Esophagus muscularis mucosa (tissue), 4 donors: ENCODE measurements at places on chromosomes 7 and 10.

- DNase-seq: no peak
Measured at GRCh38 chr10:53009961-53010907, 237.7 kb upstream of the MBL2 start.

DNA sequence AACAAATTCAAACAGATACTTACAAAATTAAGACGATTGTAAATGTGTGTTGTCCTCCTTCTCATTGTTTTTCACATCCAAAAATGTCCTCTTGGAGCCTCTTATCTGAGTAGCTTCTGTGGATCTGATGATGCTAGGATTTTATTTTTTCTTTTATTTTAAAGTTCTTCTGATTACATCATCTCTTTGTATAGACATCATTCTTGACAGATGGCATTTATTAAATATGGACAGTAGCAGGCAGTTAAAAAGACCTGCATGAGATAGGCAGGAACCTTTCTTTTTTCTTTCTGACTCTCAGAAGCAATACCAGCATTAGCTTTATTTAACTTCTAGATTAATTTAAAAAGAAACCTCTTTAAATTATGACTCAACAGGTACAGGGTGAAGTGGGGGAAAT is at the start of gene RPA3:
Gene RPA3, minus strand, starts transcription at position 116 of the 400 bp plus-strand sequence. CDS start 78,189 bp downstream, outside the sequence.
- DNase-seq: no peak

DNA sequence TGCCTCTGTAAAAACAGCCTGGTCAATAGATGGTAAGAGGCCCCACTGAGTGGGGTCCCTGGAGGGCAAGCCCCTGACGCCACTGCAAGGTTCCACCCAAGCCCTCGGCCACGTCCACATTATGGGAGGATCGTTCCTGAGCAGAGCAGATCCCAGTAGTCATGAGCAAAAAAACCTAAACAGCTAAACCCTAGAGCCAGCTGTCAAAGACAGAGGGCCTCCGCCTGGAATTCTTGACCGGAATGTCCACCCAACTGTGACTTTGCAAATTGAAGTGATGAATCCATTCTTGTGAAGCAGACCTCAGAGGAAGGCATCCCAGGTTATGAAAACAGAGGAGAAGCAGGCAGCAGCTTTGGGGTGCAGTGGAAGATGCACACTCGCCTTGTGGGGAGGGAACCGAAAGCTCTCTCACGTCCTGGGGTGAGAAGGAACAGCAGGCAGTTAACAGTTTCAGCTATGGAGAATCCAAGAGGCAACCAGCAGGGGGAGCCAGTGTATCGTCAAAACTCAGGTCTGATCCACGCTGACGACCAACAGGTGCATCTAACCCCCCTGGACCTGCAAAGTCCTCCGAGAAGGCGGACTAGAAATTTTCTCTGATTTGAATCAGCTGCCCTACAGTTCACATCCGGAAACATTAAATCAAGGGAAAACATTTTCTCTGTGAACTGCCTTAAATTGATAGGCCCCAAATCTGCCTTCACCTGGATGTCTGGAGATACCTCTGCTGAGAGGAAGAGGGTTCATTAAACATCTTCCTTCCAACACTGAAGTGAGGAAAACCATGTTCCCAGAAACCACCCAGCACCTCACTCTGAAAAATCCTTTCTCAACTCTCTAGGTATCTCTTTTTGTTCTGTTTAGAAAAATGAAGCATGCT is 139.1 kb upstream of the PFKP start:
- no peak for DNase-seq

GRCh38 chr7:131538813-131539179 is 17.6 kb downstream of the PODXL start:
- no peak for DNase-seq

DNA sequence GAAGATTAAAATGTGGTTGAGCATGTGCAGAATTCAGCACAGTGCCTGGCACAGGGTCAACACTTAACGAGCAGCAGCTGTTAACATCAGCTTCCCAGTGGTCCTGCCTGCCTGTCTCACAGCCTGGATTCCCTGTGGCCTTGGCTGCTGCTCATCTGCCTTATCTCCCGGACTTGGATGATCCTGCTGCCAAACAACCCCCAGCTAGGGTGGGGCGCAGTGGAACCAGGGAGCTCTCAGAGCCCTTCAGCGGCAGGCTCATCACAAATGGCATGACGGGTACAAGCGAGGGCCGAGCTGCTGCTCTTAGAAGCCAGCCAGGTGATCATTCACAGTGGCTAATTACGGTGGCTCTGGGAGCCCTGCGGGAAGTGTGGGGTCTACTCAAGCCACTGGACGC is 13.0 kb upstream of the SMARCD3 start:
- DNase-seq: no peak

DNA sequence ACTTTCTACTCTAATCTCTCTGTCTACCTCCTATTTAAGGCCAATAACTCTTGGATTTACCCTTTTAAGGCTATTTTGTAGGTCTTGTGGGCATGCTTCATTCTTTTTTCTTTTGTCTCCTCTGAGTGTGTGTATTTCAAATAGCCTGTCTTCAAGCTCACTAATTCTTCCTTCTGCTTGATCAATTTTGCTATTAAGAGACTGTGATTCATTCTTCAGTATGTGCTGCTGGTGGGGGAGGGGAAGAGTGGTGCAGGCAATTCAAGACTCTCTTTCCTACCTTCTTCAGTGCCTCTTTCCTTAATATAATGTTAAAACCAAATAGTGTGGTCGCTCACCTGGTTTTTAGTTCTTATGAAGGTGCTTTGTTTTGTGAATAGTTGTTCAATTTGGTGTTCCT is 20.0 kb downstream of the ABCB1 start:
- DNase-seq: no peak

DNA sequence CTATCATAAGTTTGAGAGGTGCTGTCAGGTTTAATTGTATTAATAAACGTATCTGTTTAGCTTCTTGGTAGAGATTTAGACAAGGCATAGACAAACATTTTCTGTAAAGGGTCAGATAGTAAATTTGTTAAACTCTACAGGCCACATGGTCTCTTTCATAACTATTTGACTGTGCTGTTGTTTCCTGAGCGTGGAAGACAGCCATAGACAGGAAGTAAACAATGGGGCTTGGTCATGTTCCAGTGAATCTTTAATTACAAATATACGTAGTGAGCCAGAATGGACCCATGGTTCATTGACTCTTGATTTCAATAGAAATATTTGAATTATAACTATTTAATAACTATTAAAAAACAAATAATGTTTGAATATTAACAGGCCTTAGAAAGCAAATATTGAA is 451.1 kb downstream of the SH2D4B start:
- no peak for DNase-seq

GRCh38 chr10:89263091-89263490 is 11.5 kb upstream of the LIPA start:
- no peak for DNase-seq

GRCh38 chr10:81108516-81109199 is 571.0 kb downstream of the SH2D4B start:
- DNase-seq: no peak
